ENCODE measurements at places on chromosomes 5 and 9.

- DNase-seq, result no peak
Measured at GRCh38 chr9:133747309-133747708, 9.2 kb upstream of the SARDH start.

- DNase-seq, result no peak
Measured at GRCh38 chr5:83007755-83008154, 69.4 kb downstream of the TMEM167A start.

GRCh38 chr5:34674187-34674586 lies 18.1 kb downstream of the RAI14 start:
- DNase-seq, result no peak

DNA sequence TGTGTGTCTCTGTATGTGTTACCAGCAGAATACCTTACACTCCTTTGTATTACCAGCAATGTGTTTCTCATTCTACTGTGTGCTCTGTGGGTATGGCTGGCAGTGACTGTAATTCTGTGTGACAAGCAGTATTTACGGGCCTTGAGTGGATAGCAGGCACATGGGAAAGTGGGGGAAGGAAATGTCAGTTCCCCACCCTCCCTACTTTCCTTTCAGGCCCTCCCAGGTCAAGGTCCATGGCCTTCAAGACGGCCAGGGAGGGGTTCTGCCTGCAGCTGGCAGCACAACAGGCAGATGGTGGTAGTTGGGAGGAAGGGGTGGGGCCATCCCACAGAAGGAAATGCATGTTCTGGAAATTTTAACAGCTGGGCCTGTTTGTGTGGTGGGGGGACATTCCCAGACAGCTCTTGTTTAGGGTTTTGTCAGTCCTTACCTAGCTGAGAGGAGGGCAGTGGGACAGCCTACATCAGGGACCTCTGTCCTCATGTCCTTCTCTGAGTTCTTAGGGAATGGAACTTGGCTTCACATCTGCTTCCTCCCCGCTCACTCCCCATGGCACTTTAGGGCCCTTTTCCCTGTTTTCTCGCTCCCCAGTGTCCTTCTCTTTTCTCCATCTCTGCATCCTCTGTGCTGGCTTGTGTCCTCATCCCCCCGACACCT lies 14.6 kb upstream of the TNIP1 start:
- peak; percentile 31 for DNase-seq

DNA sequence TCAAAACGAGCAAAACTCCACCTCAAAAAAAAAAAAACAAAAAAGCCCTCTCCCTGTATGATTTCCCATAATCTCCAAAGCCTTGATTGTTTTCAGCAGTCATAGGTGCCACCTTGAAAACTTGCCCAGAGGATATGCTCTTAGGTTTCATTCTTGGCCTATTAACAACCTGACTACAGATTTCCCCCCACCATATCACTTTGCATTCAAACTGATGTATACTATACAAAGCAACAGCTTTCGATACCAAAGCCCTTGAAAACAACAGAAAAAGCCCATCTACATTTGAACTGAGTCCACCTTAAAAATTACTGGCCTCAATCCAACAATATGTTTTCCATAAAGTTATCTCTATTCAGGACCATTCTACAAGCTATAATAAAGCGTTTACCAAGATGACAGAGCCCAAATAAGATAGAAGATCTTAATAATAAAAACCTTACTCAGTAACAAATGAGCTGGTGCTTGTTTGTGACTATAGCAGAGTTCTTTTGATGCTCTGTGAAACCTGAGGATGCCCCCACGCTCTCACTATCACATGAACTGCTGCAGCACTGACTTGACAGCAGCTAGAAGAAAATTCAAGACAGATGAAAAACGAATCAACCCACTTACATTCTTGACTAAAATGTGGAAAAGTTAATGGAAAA lies 44.4 kb downstream of the FNBP1 start:
- no peak for DNase-seq

DNA sequence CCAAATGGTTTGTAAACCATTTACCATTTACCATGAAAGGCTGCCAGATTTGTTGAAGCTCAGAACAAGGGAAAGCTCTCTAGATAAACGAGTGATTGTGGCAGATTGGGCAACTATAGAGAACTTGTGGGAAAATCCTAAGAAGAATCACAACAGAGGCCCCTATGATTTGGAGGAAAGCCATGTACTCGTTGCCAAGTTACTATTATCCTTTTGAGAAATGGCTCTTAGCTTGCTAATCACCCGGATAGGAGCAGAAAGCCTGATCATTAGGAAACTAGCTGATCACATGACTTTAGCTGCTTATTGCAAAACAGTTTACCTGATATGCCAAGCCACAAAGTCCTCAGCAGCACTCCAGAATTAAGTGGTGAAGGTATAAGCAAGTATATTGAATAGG lies 23.5 kb upstream of the ATG10 start:
- DNase-seq, result no peak

- DNase-seq, result peak; percentile 46
Measured at GRCh38 chr9:128689820-128690683, 1.0 kb downstream of the SET start.

DNA sequence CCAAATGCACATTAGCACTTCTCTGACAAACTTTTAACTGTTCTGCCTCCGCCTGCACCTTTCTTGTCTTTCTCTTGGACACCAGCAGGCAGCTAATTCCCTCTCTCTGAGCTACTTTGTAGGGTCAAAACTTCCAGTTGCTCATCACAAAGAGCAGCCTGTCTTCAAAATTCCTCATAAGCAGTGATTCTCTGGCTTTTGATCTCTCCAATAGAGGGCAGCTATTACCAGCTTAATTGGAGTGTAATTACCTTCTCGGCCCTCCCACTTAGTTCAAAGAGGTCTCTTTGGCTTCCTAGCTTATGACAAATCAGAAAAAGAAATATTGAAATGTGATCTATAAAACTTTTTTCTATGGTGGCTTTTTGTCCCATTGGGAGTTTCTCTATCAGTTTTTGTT lies 43.6 kb upstream of the RAD23B start:
- no peak for DNase-seq

DNA sequence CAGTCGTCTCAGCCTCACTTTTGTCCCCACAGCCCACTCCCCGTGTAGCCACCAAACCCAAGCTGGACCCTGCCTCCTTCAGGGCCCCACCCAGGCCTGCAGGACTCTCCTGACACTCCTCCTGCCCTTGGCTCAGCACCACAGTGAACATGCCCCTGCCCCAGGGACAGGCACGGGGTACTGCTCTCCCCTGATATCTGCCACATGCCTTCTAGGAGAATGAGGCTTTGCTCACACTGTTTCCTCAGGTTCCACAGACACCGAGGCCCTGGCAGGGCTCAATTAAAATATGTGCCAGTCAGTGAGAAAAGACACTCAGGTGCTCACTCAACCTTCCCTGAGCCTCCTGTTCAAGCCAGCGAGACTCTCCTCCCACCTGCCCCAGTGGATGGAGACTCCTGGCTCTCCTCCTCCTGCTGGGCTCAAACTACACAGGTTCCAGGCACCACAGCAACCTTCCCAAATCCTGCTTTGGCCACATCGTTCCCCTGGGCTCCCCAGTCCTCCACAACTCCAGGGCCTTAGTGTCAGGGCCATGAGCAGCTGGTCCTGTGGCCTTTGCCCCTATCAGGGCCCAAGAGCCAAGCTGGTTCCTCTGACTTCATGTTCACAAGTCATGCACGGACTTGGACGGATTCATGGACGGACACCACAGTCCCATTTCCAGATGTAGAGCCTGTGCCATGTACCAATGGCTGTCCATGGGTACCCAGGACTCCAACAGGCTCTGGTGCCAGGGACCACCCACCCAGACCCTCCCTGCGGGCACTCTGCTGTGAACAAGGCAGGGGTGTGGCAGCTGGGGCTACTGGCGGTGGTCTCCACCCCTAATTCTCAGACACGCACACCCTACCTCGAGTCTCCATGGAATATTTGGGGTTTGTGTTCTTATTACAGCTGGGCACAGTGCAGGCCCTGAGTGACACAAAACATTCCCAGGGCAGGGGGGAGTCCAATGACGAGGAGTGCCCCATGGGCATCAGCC lies 36.6 kb downstream of the BICD2 start:
- DNase-seq, result no peak

DNA sequence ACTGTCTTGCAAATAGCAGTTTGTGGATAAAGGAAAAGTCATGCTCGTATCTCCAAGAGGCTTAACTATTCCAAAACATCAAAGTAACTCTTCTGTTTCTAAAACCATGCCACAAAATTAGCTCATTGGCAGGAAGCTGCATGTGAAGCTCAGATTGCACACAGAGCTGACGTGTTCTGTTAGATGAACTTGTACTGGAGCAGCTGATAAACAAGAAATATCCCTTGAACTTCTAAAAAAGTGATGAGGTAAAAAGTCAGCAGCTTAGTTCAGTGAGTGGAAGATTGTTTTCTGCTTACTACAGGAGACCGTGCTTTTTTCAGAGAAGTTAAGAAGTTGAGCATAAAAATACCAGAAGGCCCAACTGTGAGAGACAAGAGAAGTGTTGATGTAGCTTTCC lies 113.2 kb downstream of the SLC12A2 start:
- DNase-seq, result no peak

GRCh38 chr9:76570826-76571225 lies 111.8 kb downstream of the GCNT1 start:
- DNase-seq, result no peak

- DNase-seq, result no peak
Measured at GRCh38 chr5:177452688-177453638, 6.3 kb downstream of the PRR7 start.

DNA sequence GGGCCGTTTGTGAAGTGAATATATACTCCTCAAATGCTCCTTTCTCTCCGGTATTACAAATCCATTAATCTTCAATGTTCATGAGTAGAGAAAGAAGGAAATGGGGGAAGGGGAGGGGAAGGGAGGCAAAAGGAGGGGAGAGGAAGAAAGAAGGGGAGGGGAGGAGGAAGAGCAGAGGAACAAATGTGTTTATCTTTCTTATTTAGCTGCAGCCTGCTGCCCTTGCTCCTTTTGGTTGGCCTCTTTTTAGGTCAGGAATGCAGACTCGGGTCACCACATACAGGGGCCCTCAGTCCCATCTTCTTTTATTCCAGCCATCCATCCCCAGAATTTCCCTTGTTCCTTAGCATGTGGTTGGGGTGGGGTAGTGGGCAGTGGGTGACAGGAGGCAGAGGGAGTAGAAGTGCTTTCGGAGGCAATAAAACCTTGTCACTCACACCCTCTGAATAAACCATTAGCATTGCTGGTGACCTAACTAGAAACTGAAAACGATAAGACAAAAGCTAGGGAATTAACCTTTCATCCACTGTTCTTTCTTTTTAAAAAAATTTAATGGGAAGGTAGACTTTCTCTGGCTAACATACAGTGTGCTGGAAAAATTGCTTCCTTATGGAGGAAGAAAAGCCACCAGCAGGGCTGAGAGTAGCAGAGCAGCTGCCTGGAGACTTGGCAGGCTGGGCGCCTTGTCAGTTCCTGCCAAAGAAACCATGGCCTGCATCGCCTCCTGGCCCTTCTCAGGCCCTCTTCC lies 16.8 kb upstream of the PRLR start:
- no peak for DNase-seq

DNA sequence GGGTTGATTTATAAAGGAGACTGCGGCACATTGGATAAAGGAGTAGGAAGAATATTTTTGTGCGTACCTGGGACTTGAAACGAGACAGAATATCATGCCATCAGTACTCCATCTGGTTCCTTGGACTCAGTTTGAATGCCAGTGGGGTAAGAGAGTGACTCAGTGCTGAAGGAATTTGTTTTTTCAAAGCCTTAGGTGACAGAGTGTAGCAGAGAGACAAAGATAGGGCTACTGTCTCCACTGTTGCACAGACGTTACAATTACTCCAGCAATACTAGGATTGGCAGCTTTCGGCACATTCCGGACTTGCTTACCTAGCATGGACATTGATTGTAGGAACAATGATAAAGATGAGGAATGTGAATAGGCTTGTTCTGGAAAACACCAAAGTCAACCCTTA lies 250.7 kb downstream of the KCTD16 start:
- no peak for DNase-seq

GRCh38 chr5:58183786-58184085 lies 276.1 kb downstream of the PLK2 start:
- DNase-seq, result no peak

DNA sequence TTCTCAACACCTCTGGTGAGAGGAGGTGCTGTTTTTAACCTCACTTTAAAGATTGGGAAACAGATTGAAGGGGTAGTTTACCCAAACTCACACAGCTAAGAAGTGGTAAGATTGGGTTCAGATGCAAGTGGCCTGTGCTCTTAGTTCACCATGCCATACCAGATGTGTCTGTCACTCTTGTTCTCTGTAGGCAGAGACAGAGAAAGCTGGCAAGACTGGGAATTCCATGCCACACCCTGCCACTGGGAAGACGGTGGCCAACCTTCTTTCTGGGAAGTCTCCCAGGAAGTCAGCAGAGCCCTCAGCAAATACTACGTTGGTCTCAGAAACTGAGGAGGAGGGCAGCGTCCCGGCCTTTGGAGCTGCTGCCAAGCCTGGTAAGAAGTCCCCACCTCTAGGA lies 11.0 kb downstream of the TCOF1 start:
- DNase-seq, result no peak

DNA sequence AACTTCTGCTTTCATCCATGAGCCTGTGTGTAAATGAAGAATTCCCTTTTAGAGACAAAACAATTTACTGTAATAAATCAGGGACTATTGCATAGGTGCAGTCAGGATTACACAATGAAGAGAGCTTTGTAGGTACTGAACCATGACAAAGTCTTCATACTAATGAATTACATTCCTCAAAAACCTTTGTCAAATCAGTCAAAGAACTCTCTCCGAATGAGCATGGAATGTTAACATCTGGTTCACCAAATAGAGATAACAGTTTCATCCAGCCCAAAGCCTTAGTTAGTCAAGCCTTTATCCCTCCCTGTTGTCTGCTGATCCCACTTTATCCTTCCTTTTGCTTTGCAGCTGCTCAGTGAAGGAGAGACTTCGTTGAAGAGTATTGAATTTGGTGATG lies 62.9 kb upstream of the DMRTA1 start:
- DNase-seq, result no peak

DNA sequence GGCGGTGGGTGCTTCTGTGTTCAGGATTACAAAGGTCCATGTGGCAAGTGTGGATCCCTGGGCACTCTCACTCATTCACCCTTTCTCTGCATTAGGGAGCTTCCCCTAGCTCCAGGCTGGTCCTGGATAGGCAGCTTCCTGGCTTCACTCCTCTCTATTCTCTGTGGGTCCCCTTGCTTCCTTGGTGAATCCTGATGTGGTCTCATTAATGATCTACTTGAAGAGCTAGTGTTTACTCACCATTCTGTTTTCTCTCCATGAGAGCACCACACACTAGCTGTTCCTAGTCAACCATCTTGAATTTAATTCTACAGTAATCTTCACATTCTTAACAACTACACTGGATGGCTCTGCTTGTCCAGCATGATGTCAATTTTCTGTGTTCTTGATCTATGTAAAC lies 90.0 kb upstream of the PLPPR1 start:
- no peak for DNase-seq

- DNase-seq, result no peak
Measured at GRCh38 chr5:777756-778161, 6.8 kb downstream of the ZDHHC11B start.

- no peak for DNase-seq
Measured at GRCh38 chr9:135478191-135478590, 1.4 kb upstream of the PPP1R26 start.

DNA sequence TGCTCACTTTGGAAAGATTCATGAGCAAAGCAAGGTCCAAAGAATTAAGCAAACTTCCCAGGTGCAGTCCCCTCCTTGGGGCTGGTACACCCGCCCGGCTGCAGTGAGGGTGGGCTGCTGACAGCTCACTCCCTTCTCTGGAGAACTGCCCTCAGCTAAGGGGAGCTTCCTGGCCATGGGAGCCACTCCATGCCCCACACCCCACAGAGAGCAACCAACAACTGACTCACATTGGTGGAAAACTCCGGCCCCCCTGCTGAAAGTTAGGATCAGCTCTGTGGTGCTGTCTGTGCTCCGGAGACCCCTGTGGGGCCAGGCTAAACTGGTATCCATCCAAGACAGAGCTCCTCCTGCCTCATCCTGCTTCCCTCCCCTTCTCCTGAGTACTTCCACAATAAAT lies 223.0 kb downstream of the GABBR2 start:
- DNase-seq, result no peak

All from nephron progenitor cell (in vitro differentiated cells).